Fibroblast of skin of left quadriceps (primary cell): ENCODE measurements at places on chromosomes 6 and 20.

DNA sequence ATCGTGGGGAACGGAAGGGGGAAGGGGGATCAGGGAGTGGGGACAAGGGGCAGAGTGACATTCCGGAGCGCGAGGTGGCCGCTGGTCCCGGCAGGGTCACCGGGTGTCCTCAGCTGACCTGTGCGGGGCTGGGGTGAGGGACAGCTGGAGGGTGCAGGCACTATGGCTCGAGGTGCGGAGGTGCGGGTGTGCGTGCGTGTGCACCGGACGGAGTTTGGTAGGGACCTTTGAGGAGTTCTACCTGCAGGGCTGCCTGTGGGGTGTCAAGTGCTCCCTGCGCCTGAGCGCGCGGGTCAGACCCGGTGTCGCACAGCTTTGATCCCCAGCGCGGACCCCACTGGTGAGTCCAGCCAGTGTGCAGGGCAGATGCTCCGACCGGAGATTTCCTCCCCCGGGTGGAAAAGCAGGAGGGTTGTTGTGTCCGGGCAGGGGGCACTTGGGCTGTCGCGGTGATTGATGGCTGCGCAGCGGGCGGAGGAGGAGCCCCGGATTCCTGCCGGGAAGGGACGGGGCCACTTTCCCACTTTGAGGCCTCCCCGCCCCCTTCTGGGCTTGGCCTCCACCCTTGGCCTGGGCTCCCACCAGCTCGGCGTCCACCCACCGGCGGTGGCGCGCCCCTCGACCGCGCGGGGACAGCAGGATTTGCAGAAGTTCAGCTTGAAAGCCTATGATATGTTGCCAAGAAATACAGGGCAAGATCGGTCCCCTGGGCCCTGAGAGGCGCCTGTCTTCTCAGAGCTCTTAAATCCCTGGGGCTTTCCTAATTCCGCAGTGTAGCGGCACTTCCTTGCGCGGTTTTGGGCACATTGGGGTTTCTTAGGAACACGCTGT, 658 bp downstream of the RIN2 start:
- DNase-seq, result no peak

GRCh38 chr20:58642441-58642840, 8.6 kb upstream of the STX16 start:
- DNase-seq, result no peak

- DNase-seq, result no peak
Measured at GRCh38 chr6:128209771-128210170, 308.9 kb upstream of the THEMIS start.

DNA sequence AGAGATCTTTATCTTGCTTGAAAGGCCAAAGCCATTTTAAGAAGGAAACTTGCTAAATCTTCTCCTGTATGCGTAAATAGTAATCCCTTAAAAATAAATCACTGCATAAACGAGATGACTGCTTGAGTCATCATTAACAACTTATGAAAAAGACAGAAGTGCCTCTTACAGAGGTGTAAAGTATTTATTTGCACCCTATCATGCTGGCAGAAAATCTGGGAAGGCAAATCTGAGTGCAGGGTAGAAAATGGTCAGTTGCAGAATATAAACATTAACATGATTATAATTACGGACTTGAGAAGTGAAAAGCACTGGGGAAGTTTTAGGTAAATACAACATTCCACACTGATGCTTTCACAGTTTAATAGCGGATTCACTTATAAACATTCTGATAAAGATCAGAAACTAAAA, 67.5 kb upstream of the FBXO30 start:
- no peak for DNase-seq

DNA sequence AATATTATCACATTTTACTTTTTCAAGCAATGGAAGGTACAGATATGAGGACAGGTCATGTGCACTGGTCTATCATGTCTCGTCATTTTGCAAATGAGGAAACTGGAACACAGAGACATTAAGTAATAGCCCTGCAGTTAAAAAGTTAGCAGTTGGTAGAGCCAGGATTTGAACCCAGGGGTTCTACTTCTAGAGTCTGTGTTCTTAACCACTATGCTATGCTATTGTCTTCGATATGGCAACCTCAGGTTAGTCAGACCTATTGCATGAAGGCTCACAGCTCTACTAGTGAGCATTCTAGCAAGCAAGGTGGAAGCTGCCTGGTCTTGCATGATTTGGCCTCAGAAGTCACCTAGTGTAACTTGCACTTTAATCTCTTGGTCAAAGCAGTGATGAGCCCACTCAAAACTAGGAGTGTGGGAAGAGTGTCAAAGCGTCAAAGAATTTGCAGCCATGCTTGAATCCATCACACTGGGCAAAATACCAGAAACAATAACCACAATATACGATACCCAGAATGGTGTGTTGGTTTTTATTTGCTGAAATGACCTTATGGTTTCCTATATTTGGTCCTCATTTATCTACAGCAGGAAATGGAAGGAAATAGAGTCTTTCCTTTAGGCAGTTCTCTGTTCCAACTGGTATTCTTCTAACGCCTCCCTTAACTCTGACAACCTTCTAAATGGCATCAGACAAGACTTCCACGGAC, 20.4 kb upstream of the BMP2 start:
- no peak for DNase-seq

- no peak for DNase-seq
Measured at GRCh38 chr6:88050140-88050818, 2.6 kb downstream of the SPACA1 start.

DNA sequence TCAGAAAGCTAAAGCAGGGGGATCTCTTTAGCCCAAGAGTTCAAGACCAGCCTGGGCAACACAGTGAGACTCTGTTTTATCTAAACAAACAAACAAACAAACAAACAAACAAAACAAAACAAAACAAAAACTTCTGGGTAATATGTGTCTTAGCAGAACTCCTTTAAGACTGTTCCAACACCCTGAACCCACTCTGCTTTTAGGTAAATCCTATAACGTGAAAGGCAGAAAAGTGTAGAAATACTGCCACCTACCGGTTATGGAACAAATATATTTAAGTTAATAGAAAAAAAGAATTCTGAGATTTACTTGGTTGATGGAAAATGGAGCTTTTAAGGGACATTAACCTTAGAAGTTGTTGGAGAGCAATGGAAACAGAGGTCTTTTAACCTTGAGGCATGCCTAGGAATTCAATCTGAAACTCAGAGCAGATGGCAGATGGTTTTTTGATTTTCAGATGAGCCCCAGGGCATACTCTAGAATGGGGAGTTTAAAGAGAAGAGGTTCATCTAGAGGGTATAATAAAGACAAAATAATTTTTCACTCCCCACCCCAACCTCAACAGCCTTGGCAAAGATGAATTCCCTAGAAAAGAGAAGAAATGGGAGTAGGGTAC, 38.5 kb downstream of the SOD2 start:
- DNase-seq, result peak; percentile 49

GRCh38 chr6:81806793-81807565, 54.5 kb upstream of the TENT5A start:
- no peak for DNase-seq

GRCh38 chr6:2783188-2783963, 18.2 kb downstream of the WRNIP1 start:
- no peak for DNase-seq

GRCh38 chr6:90720404-90720803, 133.5 kb upstream of the MAP3K7 start:
- no peak for DNase-seq

DNA sequence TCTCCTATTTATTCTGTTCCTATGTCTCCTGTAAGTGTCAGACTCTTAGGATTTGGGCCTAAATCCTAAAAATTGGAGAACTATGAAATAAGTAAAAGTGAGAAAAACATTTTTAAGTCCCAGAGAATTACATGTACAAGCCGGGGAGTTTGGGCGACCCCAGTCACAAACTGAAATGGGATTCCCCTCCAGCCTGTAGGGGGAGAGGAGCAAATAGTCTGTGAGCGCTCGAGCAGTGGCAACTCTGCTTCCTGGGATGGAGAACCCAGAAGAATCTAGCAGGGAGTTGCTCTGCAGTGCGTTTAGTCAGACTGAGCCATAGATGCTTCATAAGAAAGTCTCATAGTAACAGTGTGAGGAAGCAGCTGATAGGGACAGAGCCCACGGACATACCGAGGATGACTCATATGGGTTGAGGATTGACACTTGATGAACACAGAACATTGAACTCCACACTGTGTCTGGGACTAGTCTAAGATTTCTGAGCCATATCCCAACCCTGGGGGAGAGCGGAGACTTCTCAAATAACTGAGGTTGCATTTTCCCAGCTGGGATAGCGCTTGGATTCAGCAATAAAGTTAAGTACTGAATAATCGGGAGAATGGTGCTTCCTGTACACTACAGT, 437.2 kb downstream of the BCKDHB start:
- peak; percentile 24 for DNase-seq

GRCh38 chr6:36655085-36655724, 23.3 kb upstream of the CDKN1A start:
- no peak for DNase-seq

- no peak for DNase-seq
Measured at GRCh38 chr6:44409207-44409794, 21.8 kb downstream of the CDC5L start.

- no peak for DNase-seq
Measured at GRCh38 chr6:158536891-158537798, 22.7 kb upstream of the TMEM181 start.

GRCh38 chr6:83920017-83920416, 60.5 kb downstream of the CYB5R4 start:
- DNase-seq, result no peak

DNA sequence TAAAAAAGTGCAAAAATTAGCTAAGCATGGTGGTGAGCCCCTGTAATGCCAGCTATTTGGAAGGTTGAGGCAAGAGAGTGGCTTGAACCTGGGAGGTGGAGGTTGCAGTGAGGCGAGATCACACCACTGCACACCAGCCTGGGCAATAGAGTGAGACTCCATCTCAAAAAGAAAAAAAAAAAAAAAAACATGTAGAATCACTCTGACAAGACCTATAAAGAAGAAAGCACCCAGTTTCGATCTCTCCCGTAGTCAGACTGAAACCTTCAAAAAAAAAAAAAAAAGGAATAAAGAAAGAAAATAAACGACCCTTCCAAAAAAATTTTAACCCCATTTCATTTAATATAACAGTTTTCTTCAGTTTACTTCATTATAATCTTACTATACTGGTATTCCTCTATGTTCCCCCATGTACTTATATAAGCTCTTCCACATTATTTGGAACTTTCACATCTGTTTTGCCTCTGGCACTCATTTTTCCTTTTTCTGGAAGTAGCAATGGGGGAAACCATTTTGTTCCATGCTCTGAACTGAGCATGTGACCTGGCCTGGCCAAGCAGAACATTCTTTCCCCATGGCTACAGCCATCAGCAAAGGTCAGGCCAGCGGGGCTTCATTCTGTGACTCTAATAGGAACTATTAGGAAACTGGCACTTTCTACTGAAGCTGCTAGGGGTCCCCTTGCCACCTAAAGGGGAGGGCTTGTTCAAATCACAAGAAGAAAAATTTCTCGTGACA, 9.6 kb downstream of the SLC18B1 start:
- no peak for DNase-seq

DNA sequence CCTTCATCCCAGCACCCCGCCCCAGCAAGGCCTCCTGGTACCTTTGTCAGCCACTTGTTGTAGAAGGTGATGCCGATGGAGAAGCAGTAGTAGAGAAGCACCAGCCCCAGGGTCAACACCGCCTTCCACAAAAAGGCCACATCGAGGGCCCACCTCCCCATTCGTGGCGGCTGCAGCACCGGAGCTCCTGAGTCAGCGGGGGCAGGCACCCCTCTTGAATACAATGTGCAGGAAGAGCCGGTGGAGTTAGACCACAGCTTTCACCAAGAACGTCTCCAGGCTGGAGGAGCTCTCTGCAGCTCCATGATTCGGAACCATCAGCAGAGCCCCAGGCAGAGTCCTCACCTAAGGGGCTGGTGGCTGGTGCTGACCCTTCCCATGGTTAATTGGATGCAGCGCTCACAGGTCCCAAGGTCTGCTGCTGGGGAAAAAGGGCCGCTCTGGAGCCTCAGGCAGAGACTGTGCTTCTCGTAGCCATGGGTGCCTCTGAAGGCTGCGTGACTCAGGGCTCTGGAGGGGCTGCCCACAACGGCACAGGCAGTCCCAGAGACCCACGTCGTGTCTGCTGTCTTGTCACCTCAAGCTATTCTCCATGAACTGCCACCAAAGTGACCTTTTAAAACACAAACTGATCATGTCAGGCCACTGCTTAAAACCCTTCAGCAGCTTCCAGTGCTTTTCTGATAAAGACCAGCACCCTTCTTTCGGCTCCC, 47.9 kb downstream of the ELMO2 start:
- DNase-seq, result no peak

DNA sequence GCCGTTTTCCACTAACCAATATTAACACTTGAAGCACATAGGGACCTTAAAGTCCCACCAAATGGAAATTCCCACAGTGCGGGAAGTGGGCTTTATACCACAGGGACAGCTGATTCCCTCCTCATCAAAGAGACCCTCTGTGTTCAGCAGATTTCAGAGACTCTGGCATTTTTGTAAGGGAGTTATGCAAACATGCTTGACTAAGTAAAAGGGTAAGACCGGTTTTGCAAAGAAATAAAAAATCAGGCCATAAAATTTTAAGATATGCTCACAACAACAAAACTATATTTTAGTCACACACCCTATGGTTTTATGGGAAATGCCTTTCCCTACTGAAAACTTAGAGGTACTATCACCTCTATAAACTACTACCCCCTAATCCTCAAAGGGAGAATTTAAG, 45.4 kb upstream of the SPTLC3 start:
- no peak for DNase-seq

GRCh38 chr6:33197431-33198048, 2.9 kb downstream of the RXRB start:
- DNase-seq, result no peak

GRCh38 chr6:106220485-106220884, 105.1 kb downstream of the ATG5 start:
- DNase-seq, result no peak

DNA sequence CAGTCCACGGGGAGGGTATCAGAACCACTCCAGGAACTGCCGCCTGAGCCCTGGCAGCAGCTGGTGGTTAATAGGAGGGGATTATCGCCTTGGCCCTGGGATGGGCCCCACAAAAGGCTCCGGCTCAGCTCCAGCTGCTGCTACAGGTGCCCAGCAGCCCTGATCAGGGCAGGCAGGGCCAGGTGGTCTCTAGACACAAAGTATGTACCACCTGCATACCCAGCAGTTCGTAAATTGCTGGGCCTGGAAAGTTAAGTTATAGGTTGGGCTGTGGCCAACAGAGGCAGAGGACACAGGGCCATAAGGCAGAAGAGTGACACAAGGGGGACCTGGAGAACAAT, 35.1 kb downstream of the RRBP1 start:
- DNase-seq, result no peak

DNA sequence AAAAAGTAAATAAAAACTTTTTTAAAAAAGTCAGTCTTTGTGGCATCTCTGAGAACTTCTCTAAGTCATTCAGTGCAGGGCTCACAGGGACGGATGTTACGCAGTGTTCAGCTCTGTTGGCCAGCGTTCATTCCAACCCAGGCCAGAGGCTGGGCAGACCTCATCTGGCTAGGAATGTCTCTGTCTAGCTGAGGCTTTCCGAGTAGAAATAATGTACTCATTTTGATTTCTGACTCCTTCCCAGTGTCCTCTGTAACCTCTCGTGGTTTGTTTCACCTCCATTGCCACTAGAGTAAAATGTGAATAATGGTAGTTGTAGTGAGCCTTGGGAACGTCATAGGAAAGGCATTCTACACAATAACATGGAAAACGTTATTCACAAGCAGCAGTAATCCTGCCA, 135.1 kb downstream of the TMEM242 start:
- no peak for DNase-seq

- DNase-seq, result no peak
Measured at GRCh38 chr6:10520468-10520867, 683 bp upstream of the GCNT2 start.
